ENCODE measurements at places on chromosomes 12 and 14. TPM values are rescaled to one million over a fixed set of nuclear protein-coding genes. Genes with fewer than 3 reads are reported as not detected.

DNA sequence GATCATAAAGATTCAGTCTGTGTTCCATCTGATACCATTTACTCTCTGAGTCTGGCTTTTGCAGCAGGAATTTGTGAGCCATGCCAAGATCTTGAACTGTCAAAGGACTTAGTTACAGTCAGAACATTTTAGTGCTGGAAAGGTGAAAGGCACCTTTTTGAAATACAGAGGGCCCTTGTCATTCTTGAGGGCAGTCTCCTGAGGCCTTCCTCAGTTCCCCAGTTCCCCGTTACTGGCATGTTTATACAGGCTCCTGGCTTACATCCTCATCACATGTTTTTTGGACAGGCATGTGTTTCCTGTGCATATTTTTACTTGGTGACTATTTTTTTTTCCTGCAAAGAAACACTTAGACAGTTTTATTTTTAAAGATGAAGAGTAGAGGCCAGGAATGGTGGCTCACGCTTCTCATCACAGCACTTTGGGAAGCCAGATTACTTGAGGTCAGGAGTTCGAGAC, 21.0 kb downstream of the CFAP54 start:
- no peak for DNase-seq

Gene NDUFA12
- total RNA-seq = 317 TPM

DNA sequence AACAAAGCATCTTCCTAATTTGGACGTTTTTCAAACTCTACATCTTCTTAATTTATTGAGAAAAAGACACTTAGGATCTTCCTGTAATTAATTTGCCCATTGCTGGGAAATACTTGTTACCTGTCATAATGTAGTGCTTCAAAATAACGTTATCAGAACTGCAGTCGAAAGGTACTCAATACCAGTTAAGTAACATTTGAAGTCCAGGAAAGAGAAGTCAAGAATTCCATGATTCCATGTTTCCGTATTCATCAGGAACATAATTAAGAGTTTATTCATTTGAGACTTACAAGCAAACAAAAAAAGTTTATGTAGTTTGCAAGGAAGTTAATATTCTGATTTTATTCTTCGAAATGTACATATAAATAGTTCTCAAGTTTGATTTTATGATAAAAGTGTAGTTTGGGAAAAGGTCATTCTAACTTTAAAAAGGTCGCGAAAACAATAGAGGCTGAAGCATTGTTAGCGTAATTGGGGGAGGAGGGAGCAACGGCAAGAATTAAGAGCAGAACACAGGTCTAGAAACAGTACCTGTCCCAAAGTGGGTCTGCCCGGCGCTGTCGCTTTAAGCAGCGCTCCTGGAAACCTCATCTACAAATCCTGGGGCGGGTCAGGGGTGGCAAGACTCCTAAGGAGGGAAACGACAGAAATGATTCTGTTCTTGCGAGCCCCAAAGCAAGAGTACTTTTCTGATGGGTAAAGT, 1.2 kb upstream of the KCNMB4 start:
- peak; percentile 36 for DNase-seq

Gene TAMALIN
- 23.7 TPM for total RNA-seq

DNA sequence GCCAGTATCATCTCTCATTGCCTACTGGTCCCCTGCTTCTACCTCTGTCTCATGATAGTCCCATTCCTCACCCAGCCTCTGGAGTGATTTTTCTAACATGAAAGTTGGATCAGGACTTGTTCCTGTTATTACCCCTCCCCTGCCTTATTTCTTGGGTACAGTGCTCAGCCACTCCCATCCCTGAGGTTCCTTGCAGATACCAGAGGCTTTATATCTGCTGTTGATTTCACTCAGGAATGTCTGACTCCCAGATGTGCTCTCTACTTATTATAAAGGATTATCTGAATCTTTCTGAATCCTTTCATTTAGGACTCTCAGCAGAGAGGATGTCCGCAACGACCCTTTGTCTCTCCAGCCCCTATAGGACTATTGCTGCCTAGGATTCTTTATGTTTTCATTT, 111.2 kb downstream of the LRRK2 start:
- DNase-seq = no peak

DNA sequence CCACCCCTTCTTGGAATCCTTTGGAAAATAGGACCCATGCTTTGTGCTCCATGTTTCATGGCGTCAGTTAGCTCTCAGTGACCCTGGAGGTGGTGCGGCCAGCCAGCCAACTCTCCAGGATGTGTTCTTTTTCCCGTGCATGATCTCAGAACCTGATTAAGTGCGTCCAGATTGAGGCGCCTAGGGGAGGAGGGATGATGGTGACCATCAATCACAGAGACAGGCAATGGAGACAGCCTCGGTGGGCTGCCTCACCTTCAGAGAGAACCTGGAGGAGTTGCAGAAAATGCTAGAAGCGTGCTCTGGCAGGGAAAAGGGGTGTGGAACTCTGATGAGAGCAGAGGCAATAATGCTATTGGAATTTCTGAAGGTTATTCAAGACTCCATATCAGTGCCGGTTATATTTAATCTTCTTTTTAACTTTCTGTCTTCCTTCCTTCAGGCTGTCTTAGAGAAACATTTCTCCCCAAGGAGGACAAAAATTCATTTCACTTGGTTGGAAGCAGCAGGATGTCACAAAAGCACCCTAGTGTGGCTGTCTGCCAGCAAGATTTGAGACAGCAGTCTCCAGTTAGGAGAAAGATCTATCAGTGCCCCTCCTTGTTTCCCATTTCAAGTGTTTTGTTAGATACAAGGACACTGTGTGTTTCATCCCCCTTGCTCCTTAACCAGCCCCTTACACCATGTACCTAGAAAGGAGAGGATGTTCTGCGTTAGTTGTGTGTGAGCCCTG, 53.3 kb upstream of the IGF1 start:
- DNase-seq = no peak
